Stimulated activated CD4-positive, alpha-beta T cell treated with anti-CD3 and anti-CD28 coated beads, Interleukin-2, amount 100 ng/mL, for 4 hours (primary cell): ENCODE measurements at places on chromosomes 1 and 21.

DNA sequence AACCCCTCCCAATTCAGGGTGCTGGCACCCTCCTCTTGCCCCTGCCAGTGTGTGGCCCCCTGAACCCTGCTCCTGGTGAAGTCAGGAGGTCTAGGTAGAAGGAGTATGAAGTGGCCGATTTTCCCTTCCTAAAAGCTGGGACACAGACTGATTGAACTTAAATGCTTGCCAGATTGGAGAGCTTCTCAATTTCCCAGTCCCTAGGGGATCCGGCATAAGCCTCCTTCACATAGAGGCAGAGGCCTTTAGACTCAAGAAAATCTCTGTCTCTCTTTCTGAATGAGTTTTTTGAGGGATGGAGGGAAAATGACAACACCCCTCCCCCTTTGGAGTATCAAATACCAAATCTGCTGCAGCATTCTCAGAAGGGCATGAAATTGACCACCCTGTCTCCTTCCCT lies 51.5 kb downstream of the SYT2 start:
- no peak for DNase-seq

DNA sequence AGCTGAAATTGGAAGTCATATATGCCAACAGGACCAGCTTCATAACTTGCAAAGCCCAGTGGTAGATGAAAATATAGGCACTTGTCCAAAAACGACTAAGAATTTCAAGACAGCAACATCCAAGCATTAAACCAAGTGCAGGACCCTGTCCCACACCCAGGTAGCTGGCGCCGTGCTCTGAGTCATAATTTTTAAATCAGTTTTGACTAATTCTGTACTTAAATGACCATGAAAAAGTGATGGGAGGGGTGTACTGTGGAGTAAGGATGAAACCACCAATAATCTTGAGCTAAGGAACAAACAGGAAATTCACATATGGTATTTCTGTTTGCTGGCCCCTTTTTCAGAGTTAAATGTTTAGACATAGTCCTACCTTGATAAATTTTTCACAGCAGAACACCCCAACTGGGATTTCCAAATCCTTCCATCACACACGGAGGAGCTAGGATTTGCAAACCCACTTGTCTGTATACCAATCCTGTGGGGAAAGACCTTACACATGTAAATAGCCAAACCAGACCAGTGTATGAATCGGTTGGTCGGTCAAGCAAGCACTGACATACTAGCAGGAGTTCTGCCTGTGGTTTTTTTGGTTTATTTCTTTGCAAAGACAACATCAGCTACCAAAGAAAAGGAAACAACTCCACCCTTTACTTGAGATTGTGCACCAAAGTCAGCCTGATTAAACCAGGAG lies 235.7 kb upstream of the RAB4A start:
- no peak for DNase-seq

DNA sequence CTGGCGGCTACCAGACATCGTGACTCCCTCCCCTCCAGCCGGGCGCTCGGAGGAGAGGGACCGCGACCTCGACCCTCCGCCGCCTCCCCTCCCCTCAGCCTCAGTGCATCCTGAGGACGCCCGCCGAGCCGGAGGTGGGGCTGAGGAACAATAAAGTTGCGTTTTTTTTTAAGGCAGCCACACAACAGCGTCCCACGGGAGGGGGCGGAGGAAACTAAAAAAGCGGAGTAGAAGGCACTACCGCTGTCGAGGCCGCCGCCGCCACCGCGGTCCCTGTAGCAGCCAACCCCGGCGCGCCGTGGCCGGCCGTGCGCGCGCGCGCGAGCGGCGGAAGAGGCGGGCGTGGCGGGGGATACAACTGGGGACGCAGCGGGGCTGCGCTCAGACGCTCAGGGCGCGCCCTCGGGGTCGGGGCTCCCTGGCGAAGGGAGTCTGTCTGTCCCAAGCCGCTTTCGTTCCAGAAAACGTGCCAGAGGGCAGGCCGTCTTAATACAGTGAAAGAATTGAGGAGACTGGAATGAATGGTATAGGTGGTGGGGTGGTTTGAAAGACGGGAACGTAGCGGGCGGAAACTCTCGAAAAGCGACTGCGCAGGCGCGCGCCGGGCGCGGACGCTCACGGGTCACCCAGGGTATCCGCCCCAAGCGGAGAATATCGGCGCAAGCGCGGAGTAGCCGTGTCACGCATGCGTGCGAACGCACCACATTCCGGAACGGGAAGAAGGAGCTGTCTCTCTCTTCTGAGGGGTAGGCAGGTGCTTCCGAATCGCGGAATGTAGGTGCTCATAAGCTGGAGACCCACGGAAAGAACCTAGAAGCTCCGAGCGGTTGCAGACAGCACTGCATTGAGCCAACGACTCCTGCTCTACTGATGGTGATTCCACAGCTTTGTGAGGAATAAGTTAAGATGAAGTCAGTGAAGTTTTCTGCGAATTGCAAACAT lies at the start of gene COP1:
TSS of gene COP1 (minus strand) at position 326 of the 942 bp plus-strand sequence. CDS start at position 18, 308 bp downstream.
- DNase-seq: peak; percentile 95

DNA sequence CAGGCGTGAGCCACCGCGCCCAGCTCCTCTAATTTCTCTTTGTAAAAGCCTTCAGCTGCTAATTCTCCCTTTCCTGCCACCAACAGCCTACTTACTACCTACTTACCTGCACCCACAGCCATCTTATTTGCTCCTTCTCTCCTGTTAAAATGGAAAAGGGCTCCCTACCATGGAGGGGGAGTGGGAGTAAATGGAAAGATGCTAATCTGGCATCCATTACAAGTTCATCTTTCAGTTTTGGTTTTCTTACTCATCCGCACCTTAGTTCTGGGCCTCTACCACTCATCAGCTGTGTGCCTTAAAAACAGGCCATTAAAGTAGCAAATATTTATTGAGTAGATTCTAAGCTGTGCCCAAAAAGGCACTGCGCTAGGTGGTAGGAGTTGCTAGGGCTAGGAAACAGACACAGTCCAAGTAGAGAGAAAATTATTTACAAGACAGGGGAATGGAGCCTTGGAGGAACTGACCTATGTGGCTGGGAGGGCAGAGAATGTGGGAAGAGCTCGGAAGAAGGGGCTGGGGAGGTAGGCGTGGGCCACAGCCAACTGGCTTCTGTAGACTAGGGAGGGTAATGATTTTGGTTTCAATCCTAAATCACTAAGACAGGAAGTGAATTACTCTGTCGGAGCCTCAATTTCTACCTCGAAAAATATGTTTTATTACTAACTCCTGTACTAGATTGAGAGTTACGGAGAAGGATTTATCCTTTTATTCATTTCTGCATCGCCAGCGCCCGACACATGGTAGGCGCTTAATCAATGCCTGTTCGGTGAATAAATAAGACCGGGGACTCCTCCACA lies 685 bp upstream of the DDI2 start:
- no peak for DNase-seq

GRCh38 chr1:23424293-23425192 lies at the start of gene TCEA3:
Gene TCEA3, minus strand, starts transcription at chr1:23424748. Its CDS starts 115 bp downstream, at chr1:23424633.
- no peak for DNase-seq

DNA sequence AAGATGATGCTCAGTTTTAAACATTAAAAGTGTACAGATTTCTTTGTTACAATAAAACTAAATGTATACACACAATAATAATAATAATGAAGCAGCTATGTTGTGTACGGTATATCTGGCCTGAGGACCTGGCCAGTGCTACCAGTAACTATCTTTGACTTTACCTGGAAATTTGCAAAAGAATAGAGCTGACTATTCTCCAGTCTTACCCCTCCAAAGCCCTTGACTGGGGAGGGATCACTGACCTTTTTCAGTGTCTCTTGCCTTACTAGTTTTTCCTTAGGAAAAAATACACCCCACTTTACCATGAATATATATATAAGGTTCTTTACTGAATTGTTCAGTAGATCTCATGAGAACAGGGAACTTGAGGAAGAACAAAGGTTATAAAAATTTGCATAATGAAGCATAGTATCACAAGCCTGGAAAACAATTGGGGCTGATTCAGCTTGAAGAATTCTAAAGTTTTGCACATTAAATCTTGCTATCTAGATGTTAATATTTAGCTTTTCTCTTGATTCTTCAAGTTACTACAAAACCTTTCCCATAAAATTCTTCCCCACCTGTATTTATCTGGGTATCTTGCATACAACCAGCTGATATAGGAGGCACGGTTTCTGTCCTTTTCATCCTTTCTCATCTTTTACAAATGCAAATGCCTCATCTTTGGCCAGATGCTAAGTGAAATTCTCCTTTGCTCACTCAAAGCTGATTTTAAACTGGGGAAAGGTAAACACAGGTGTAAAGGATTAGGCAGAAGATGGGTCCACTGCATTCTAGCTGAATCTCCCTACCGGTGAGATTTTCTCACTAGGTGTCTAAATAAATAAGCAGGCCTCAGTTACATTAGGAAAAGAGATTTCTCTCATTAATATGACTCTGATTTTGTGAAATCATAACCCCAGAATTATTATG lies 25.0 kb upstream of the SLAMF1 start:
- DNase-seq: no peak

DNA sequence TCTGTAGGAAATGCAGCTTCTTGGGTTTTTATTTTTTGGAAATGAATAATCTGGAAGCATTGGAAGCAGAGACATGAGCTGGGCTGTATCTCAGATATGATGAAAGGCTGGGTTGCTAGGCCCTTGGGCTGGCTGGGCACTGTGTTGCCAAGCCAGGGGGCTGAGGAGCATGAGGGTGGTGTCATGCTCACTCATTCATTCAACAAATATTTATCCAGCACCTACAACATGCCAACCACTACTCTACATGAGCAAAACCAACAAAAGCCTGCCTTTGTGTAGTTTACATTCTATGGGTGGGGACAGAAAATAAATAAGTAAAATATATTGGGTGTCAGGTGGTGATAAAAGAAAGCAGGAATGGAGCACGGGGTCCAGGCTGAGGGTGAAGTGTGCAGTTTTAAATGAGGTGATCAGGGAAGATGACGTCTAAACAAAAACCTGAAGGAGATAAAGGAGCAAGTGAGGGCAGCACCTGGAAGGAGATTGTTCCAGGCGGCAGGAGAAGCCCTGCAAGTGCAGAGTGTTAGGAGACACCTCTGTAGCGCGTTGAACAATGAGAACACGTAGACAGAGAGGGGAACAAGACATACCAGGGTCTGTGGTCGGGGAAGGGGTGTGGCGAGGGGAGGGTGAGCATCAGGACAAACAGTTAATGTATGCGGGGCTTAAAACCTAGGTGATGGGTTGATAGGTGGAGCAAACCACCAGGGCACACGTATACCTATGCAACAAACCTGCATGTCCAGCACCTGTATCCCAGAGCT lies 10.9 kb downstream of the TAGLN2 start:
- DNase-seq: no peak

DNA sequence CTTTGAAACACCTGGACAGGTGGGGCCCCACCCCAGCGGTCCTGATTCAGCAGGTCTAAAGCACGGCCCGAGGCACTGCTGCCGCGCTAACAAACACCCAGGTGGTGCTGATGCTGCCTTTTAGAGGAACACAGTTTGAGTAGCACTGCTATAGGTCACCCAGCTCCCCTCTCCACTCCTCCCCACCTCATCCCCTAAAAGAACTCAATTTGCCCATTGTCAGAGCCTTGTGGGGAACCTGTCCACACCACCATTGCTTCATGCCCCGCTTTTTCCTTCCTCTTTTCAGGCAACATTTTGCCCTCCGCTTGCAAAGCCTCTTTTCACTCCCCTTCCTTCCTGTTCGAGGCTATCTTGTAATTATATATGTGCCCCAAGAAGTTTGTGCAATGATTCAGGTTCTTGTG lies 26.2 kb upstream of the PADI4 start:
- DNase-seq: no peak

- no peak for DNase-seq
Observed at GRCh38 chr1:211589782-211590721, 11.1 kb upstream of the SLC30A1 start.

- DNase-seq: no peak
Observed at GRCh38 chr1:203170625-203171330, 4.8 kb downstream of the MYBPH start.

DNA sequence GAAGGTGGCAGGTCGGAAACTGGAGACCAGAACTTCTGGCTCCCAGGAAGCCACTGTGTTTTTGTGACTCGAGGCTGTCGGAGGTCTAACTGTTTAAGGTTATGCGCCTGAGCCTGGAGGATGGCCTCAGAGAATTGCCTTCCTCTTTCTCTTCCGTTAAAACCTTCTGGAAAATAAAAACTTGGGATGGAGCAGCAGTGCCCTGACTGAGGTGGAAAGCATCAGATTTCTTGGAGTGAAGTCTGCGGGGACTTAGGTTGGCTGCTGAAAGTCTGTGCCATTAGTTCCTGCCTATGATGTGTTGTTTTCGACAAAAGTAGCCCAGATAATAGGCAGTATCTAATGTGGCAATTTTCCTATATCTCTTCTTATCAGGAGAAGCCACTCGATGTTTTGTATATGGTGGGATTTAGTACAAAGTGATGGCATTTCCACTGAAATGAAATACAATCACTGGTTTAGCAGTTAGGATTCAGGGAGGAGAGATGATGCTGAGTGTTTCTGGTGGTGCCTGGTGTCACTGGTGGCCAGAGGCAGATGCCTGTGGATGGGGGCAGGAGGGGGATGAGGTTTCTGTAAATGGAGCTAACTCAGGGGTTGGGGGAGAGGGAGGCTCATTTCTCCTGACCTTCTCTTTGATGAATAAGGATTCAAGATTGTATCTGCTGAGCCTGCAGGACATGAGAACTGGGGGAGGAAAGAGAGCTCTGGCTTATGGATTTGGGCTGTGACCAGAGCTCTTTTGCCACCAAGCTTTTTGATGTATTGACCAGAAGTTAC lies 150.8 kb downstream of the CAMTA1 start:
- no peak for DNase-seq

DNA sequence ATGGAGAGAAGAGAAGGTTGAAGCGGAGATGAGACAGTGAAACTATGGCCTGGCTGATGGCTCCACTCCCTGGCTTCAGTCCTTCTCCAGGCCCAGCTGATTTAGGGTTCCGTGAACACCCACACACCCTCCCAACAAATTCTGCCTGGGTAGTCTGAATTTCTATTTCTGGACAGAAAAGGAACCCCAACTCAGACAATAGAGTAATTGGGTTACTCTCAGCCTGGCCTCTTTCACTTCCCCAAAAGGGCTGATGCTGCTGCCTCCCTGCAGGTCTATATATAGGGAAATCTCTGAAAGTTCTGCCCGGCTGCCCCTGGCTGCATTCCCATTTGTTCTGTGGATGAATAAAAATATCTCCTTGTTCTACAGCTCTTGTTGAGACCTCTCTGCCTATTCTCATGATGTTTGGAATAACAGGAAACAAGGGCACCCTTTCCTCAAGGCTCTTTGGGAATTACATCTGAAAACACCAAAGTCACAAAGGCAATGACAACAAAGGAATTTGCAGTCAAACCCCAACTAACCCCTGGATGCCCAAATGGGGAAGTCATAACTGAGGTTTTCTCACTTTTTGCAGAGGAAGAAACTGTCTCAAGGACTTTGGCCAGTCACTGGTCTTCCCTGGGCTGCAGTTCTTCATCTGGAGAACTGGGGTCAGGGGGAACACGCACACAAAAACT lies 11.4 kb upstream of the ZSCAN20 start:
- no peak for DNase-seq

DNA sequence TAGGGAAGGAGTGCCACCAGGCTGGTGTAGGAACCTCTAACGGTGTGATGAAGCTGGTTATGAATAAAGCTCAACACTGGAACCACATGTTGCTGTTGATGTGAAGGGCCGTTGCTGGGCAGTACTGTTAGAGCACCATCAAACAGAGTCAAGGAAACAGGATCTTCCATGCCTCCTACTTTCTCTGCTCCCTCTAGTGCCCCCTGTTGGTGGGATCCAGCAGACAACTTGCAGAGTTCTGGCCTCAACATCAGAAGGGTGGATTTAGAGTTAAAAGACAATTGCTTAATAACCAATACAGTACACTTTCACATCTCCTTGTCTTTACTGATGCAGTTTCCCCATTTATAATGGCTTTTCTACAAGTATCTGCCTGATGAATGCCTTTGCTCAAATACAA lies 336.4 kb downstream of the NTNG1 start:
- no peak for DNase-seq

GRCh38 chr1:228753287-228753686 lies 18.0 kb downstream of the RHOU start:
- no peak for DNase-seq
